CD4-positive, CD25-positive, alpha-beta regulatory T cell (primary cell): ENCODE measurements at places on chromosomes 16 and 17. TPM values are rescaled to one million over a fixed set of nuclear protein-coding genes. Genes with fewer than 3 reads are reported as not detected.

The GHDC gene
- 13.6 TPM for total RNA-seq

The CCL8 gene
- not detected for total RNA-seq

The PRR29 gene
- 0.52 TPM for total RNA-seq

The ATMIN gene
- total RNA-seq: 32.7 TPM

The CASKIN1 gene
- total RNA-seq: not detected

The DNAAF8 gene
- not detected for total RNA-seq

The FZD2 gene
- total RNA-seq: not detected

The ATP5PD gene
- total RNA-seq: 139 TPM

- no peak overlapping the region for H3K27ac ChIP-seq
- no peak overlapping the region for H3K4me3 ChIP-seq
- no peak for DNase-seq
- H3K36me3 ChIP-seq: peaks cover 4% of the 10 kb centered on the region
- no peaks in the 10 kb centered on the region for H3K4me1 ChIP-seq
Measured at GRCh38 chr17:66462010-66462409, 159.6 kb downstream of the PRKCA start.

- H3K36me3 ChIP-seq: no peaks in the 10 kb centered on the region
- H3K4me1 ChIP-seq: no peaks in the 10 kb centered on the region
- DNase-seq: no peak
- peaks cover 2% of the 10 kb centered on the region for H3K27me3 ChIP-seq
- H3K4me3 ChIP-seq: no peak overlapping the region
- H3K27ac ChIP-seq: no peak overlapping the region
Measured at GRCh38 chr16:55294931-55295342, 29.1 kb upstream of the IRX6 start.

GRCh38 chr16:23342083-23342640, 40.1 kb downstream of the SCNN1B start:
- no peak overlapping the region for H3K27ac ChIP-seq
- H3K4me3 ChIP-seq: no peak overlapping the region
- H3K4me1 ChIP-seq: no peaks in the 10 kb centered on the region
- H3K27me3 ChIP-seq: no peaks in the 10 kb centered on the region
- no peaks in the 10 kb centered on the region for H3K36me3 ChIP-seq

DNA sequence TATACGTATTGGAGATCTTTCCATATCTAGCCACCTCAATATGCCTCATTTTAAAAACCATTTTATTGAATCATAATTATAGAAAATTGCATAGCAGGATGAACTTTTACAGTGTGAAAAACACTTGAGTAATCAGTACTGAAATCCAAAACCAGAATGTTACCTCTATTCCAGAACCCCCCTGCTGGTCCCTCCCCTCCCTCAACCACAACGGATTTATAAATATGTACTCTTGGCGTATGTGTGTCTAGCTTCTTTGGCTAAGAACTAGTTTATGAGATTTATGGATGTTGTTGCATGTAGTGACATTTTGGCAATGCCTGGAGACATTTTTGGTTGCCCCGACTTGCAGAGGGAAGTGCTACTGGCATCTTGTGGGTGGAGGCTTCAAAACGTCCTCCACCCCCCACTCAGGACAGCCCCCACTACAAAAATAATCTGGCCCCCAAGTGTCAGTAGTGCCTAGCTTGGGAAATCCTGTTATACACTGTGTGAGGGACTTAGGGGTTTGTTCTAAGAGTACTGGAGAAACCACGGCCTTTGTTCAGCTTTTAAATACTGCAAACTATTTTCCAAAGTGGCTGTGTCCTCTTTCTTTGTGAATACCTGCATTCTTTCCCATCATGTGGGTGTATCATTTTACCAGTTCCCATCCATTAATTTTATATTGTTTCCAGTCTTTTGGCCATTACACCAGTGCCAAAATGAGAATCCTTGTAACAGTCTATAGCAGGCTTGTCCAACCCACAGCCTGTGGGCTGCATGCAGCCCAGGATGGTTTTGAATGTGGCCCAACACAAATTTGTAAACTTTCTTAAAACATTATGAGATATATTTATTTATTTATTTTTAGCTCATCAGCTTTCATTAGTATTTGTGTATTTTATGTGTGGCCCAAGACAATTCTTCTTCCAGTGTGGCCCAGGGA, 23.7 kb downstream of the ITPRIPL2 start:
- H3K4me3 ChIP-seq: no peak overlapping the region
- no peak for DNase-seq
- no peaks in the 10 kb centered on the region for H3K36me3 ChIP-seq
- H3K4me1 ChIP-seq: no peaks in the 10 kb centered on the region
- H3K27ac ChIP-seq: no peak overlapping the region

GRCh38 chr16:4465977-4466779, 8.2 kb downstream of the NMRAL1 start:
- DNase-seq: no peak
- no peaks in the 10 kb centered on the region for H3K27me3 ChIP-seq
- H3K4me3 ChIP-seq: no peak overlapping the region
- H3K4me1 ChIP-seq: no peaks in the 10 kb centered on the region

DNA sequence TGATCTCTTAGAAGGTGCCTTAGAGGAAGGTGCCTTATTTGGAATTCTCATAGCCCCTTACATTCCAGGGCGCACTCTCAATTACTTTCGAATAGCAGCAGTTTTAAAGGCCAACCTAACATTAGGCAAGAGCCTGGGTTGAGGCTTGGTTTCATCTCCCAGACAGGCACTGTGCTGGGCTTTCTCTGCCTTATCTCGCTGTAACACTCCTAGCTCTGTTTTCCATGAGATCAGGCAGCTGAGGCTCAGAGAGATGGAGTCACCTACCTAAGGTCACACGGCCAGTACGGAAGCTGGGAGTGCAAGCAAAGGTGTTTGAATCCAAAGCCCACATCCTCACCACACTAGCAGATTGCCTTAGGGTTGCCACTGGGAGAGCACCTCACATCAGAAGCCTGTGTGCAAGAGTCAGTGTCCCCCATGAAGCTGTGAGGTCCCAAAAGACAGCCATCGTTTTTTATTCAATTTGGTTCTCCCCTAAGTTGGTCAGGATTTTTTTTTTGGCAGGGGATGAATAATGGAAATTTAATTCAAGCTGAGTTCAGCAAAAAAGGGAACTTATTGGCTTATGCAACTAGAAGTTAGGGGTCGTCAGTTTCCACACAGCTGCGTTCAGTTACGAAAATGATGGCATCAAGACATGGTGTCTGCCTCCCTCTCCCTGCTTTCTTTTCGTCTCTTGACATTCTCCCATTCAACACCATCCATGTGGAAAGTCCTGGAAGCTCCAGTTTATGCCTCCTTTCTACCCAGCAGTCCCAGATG, 206.4 kb downstream of the KATNIP start:
- no peaks in the 10 kb centered on the region for H3K4me1 ChIP-seq
- no peak overlapping the region for H3K27ac ChIP-seq
- DNase-seq: no peak
- no peaks in the 10 kb centered on the region for H3K36me3 ChIP-seq
- H3K4me3 ChIP-seq: no peak overlapping the region
- no peaks in the 10 kb centered on the region for H3K27me3 ChIP-seq

DNA sequence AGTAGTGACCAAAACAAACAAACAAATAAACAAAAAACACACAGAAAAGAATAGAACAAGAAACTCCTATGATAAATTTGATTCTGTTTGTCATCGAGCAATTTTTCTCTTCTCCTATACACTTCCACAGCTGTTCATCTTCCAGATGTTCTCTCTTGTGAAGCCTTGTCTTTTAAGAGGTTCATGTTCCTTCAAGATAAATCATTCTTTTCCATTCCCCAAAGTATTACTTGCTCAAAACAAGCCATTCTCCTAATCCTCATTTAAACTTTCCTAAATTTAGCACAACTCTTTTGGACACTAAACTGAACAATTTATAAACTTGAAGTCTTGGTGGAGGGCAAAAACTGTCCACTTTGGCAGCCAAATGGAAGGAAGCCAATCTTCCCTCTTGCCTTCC, 103.3 kb downstream of the ABCA8 start:
- no peak for DNase-seq
- H3K4me3 ChIP-seq: no peak overlapping the region
- H3K36me3 ChIP-seq: no peaks in the 10 kb centered on the region
- no peaks in the 10 kb centered on the region for H3K27me3 ChIP-seq
- H3K27ac ChIP-seq: no peak overlapping the region

GRCh38 chr17:75074532-75074931, 13.2 kb upstream of the SLC16A5 start:
- no peaks in the 10 kb centered on the region for H3K36me3 ChIP-seq
- no peak for DNase-seq
- peaks cover 17% of the 10 kb centered on the region for H3K4me1 ChIP-seq
- no peaks in the 10 kb centered on the region for H3K27me3 ChIP-seq

DNA sequence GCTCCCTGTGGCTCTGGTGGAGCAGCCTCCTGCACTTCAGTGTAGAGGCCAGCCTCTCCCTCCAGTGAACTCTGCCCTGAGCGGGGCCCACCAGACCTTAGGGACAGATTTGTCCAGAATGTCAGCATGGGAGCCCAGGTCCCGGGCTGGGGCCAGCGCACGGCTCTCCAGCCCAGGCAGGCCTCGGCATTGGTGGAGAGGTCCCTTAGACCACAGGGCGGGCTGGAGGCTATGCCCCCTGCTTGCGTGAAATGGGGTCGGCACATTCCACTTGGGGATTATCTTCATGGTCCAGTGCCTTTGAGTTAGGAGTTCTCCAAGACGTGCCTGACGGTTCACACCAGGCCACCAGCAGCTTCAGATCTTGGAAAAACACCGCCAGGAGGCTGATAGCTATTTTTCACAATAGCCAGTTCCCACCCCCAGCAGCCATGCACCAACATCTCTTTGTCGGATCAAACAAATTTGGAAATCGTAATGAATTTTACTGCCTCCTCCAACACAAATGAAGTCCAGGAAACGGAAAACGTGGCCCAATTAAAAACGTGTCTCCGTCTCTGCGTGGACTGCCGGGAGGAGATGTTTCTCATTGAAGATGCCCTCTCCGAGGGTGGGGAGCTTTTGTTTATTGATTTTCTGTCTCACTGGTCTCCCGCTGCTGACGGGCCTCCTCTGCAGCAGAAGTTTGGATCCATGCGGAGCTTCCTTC, 110.0 kb upstream of the CIBAR2 start:
- no peaks in the 10 kb centered on the region for H3K27me3 ChIP-seq
- no peaks in the 10 kb centered on the region for H3K36me3 ChIP-seq

DNA sequence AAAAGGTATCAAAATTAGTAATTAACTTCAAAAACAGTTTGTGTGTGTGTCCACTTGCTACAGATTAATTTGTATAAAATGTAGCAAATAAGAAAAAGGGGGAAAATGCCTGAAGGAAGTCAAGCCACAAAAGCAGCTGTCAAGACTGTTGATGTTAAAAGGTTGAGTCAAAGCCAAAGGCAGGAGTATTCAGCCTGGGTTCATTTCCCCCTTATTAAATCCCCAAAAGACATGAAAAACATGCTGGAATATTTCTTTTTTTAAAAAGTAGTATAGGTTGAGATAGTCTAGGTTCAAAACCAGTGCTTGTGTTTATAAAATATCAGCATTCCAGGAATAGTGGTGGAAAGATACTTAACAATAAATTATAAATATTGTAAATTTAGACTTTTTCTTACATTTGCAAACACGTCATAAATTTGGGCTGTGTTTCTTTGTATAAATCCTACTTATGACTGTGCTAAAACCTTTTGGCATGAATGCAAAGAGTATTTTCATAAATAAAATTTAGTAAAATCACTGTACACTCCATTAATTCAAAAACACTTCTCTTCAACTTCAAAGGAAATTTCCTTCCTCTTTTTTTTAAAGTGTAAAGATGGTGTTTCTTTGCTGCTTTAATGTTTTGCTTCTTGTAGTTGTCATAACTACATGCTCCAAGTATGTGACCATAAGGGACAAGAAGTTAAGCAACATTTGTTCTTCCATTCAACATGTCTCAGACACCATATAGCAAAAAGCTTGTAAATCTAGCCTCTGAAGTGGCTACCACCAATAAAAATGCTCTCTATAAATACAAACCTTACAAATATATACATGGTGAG, 72.0 kb downstream of the SKAP1 start:
- no peak for DNase-seq
- H3K4me3 ChIP-seq: no peak overlapping the region
- H3K4me1 ChIP-seq: peaks cover 8% of the 10 kb centered on the region
- no peak overlapping the region for H3K27ac ChIP-seq

GRCh38 chr17:55159251-55159650, 105.5 kb upstream of the HLF start:
- H3K4me1 ChIP-seq: no peaks in the 10 kb centered on the region
- no peaks in the 10 kb centered on the region for H3K36me3 ChIP-seq
- no peak overlapping the region for H3K4me3 ChIP-seq
- H3K27me3 ChIP-seq: no peaks in the 10 kb centered on the region

DNA sequence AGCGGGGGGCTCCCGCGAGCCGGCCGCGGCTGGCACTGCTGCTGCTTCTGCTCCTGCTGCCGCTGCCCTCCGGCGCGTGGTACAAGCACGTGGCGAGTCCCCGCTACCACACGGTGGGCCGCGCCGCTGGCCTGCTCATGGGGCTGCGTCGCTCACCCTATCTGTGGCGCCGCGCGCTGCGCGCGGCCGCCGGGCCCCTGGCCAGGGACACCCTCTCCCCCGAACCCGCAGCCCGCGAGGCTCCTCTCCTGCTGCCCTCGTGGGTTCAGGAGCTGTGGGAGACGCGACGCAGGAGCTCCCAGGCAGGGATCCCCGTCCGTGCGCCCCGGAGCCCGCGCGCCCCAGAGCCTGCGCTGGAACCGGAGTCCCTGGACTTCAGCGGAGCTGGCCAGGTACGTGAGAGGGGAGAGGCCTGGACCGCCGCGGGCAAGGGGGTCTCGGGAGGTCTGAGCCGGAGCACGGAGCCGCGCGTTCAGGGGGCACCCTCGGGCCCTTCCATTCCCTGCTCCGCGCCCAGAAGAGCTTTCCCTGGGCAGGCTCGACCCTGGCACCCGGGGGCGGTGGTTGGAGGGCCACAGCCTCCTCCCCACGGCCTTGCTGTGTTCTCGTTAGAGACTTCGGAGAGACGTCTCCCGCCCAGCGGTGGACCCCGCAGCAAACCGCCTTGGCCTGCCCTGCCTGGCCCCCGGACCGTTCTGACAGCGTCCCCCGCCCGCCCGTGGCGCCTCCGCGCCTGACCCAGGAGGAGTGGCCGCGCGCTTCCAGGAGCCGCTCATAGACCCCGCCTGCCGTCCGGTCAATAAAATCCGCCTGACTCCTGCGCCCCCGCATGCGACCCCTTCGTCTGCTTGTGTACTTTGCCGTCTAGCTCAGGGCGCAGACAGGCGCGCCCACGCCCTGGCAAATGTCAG, 591 bp downstream of the NPW start:
- H3K36me3 ChIP-seq: no peaks in the 10 kb centered on the region
- H3K4me1 ChIP-seq: peaks cover 28% of the 10 kb centered on the region
- H3K27me3 ChIP-seq: no peaks in the 10 kb centered on the region
- DNase-seq: no peak

DNA sequence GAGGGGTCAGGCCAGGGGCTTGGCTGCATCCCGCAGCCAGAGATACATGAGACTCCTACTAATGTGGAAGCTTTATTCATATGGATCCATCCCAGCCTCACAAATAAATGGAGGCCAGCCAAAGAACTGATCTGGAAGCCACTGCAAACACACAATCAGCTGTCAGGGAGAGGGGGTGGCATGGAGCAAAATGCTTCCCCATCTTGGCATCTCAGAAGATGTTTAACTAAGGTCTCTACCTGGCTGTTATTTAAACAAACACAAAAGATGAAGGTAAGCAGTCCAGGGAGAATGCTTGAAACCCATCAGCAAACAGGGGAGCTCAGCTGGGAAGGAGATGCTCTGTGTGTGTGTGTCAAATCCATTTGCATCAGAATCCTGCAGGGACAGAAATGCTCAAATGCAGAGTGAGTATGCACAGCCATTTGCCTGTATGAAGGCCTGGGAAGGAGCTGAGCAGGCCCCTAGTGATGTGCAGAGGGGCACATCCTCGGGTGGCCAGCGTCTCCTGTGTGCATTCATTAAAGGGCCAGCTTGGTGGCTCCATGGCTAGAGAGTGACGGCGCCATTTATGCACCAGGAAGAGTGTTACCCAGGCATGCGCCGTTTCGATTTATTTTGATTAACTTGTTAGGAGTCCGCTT, 34.2 kb upstream of the IRX3 start:
- no peak overlapping the region for H3K27ac ChIP-seq
- no peak for DNase-seq
- H3K27me3 ChIP-seq: no peaks in the 10 kb centered on the region
- H3K4me1 ChIP-seq: no peaks in the 10 kb centered on the region
- H3K36me3 ChIP-seq: no peaks in the 10 kb centered on the region
- H3K4me3 ChIP-seq: no peak overlapping the region
